Head of caudate nucleus (tissue), 42 donors: ENCODE measurements at places on chromosomes 6 and 20.
A peak's percentile ranks its signal among the peaks of the same experiment; 100 is the strongest.

GRCh38 chr20:44888226-44889103 is 3.0 kb downstream of the YWHAB start:
- DNase-seq = no peak

GRCh38 chr6:52718550-52718949 is 44.7 kb downstream of the GSTA2 start:
- no peak for DNase-seq

- DNase-seq = peak; percentile 78
These were observed 663 bp downstream of the FYN start for GRCh38 chr6:111872401-111873177.

DNA sequence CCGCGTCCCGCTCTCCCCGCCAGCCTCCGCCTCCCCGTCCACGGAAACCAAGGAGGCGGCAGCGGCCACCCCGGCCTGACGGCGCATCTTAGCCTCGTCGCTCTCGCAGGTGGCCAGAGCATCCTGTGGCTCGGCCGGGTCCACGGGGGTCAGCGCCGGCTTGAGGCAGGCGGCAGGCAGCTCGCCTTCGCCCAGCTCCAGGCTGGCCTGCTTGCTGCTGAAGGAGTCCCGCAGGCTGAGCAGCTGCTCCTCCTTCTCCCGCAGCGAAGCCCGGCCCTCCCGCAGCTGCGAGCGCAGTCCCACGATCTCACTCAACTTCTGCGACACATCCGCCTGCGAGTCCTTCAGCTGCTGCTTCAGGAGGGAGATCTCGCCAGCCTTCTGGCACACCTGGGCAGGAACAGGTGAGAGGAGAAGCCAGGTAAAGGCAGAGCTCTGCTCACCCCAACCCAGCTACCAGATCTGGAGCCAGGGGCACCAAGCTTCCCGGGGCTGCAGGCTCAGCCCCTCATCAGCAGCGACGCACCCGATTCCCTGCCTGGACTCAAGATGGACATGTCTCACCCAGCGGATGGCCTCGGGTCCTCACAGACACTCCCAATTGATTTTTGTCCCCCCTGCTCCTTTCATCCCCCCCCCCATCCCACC is 5.2 kb upstream of the FASTKD5 start:
- peak; percentile 42 for DNase-seq

GRCh38 chr6:37850728-37851285 is 31.3 kb downstream of the ZFAND3 start:
- DNase-seq = no peak

DNA sequence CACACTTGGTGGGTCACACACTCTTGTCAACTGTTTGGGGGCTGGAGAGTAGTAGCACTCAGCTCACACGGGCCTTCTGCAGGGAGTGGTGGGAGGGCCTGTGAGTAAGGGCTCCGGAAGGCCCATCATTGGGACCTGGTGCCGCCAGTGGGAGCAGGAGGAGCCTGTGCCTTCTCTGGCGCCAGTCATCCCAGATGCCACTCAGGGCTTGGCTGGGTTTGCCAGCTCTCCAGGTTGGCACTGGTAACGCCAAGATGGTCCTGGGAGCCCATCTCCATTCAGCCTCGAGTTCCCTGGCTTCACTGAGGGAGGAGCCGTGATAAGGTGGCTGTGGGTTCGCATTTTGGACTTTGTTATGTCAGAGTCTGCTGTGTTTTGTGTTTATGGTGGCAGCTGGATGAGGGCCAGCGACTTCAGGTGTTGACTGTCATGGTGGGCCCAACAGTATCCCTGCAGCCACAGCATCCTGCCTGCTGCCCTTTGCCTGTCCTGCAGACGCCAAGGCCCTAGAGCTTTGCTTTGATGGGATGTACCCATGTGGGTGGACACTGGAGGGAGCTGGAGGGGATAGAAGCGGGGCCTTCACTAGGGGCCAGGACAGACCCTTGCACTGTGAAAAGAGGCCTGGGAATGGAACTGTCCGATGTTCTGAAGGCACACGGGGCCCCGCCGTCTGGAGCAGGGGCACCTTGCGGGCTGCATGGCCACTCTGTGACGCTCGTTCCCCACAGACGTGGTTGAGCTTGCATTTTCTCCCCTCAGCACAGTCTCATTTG is 13.3 kb upstream of the DNAJC5 start:
- no peak for DNase-seq

DNA sequence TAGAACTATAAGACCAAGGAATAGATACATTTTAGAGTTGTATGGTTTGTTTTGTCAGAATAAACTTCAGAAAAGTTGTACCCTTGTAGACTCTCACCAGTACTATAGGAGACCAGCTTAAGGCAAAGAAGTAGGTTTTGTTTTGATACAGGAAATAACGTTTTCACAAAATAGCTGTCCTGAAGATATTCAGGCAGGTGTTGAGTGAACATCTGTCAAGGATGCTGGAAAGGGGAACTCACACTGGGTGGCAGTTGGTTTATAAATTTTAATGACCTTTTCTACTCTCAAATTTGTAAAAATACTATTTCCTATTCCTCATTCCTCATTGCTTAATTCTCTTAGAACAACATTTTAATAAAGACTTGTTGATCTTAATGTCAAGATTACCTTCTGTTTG is 174.0 kb upstream of the MAN1A1 start:
- no peak for DNase-seq

- no peak for DNase-seq
These were observed 62.5 kb downstream of the GJA1 start for GRCh38 chr6:121497970-121498375.

DNA sequence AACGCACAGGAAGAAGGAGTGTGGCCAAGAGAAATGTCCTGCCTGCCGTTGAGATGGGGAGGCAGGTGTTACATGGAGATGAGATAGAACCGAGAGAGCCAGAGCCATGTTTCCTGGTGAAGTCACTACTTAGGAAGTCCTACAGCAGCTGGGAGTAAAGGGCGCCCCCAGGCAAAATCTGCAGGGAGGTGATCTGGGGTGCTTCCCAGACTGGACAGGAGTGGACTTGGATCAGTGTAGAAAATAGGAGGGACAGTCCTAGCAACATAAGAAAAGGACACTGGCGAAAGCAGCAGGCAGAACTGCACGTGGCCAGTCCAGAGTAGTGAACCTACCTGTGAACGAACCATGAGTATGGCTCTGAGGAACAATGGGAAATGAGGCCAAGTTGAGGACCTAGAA is 85.3 kb downstream of the CD164 start:
- no peak for DNase-seq

GRCh38 chr6:105501826-105502344 is 99.0 kb upstream of the PREP start:
- DNase-seq = no peak

DNA sequence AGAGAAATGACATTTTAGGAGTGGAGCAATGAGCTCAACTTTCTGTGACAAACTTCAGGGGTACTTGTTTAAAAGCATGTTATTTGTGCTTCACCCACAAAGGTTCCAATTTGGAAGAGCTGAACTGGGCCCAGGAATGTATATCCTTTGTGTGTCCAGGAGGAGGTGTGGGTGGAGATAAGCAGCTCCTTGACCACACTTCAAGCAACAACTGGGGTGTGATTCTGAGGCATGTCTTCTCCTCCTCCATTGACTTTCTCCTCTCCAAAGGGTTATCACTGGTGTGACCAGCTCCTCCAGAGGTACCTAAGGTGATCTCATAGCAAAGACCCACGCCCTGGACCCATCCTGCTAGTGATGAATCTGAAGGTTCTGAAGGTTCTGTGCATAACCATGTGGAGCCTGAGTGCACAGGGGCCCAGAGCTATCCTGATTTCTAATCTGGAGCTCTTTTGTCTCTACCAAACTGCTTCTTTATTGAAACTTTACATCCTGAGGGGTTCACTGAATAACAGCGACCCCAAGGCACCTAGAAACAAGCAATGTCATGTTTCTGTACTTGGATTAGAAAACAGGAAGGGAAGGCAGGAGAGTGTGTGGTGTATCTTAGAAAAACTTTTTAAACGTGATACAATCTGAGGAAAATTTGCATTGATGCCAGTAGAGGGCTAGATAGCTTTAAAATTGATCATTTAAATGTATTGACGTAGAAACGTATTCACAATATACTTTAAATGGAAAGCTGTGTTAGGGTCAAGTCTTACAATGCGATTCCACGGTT is 60.9 kb upstream of the CD93 start:
- DNase-seq = no peak

DNA sequence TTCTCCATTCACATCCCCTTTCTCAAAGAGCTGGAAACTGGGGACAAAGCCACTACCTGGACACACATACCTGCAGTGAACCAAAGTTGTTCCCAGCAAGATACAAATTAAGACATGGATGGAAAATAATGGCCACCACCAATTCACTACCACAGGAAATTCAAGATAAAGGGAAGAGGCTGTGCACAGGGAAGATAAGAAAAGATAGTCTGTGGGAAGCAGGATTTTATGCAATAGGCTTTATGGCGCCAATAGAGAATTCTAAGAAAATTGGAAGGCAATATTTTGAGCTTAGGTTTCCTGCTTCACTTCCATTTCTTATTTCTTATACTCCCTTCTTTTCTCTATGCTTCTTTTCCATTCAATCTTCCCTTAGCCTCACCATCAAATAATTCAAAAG is 9.9 kb downstream of the GPX6 start:
- DNase-seq = no peak

- DNase-seq = no peak
These were observed 19.0 kb downstream of the DLL1 start for GRCh38 chr6:170271771-170272314.

DNA sequence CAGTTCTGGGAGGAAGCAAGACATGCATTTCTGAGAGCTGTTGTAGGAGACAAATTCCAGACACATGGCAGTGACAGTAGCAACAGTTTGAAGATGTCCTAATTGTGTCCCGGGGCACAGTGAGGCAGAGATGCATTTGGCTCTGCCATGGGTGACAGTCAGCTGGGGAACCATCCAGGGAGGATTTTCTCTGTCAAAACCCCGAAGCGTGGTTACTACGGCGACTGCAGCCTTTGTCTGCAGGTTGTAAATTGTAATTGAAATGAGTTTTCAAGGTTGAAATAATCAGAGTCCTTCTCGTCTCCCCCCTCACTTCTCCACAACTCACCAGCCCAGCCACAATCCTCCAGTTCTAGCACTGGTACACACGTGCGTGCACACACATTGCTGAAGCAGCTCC is 100.1 kb downstream of the GRM4 start:
- no peak for DNase-seq

GRCh38 chr6:81476881-81477280 is 275.6 kb downstream of the TENT5A start:
- no peak for DNase-seq

- DNase-seq = no peak
These were observed 14.8 kb upstream of the VNN1 start for GRCh38 chr6:132728616-132729015.

DNA sequence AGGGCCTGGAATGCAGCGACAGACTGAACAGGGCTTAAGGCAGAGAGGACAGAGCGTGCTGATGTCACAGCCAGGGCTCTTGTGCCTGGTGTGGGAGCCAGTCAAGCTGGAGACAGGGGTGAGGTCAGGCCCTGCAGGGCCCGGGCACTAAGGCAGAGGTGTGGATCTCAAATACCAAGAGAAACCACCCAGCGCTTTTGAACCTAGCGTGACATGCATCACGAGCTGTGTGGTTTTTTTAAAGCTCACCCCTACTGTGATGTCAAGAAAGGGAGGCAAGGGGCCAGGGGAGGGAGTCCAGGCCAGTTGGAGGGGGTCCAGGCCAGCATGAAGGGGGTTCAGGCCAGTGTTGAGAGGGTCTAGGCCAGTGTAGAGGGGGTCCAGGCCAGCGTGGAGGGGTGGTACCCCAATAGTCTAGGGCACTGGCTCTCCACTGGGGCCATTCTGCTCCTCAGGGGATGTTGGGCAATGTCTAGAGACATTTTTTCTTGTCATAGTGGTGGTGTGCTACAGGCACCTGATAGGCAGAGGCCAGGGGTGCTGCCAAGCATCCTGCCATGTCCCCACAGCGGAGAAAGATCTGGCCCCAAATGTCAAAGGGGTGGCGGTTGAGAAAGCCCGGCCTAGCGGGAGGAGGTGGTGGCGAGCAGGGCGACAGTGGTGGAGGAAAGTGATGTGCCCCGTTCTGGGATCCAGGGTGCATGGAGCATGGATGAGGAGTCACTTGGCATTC is 42.6 kb downstream of the RBM38 start:
- DNase-seq = no peak

DNA sequence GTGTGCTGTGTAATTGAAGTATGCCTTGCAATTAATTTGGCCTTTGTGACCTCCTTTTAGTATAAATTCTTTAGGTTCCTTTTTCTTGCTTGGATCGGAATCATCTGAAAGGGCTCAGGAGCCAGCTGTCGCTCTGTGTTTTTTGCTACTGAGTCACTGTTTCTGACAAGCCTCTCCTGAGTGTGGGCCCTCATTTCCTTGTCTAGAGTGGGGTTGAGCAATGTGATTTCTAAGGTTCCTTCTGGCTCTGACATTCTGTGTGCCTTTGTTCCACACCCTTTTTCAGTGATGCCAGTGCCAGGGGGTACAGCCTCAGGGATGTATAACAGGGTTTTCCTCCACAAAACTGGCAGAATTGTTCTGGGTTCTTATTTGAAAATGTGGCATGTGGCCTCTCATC is 26.5 kb downstream of the DAAM2 start:
- DNase-seq = no peak

DNA sequence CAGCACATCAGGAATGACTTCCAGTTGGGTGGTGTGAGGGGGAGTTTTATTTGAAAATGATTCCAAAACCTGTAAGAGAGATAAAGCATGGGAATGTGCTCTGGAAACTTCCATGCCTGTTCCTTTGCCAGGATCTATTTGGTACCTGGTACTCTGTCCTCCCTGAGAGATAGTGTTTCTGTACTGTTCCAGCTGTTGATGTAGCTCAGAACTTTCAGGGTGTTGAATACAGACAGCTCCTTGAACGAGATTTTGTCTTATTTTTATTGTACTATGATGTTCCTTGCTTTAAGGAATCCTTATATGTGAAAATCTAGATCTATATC is 148.7 kb upstream of the RIPOR2 start:
- DNase-seq = no peak

DNA sequence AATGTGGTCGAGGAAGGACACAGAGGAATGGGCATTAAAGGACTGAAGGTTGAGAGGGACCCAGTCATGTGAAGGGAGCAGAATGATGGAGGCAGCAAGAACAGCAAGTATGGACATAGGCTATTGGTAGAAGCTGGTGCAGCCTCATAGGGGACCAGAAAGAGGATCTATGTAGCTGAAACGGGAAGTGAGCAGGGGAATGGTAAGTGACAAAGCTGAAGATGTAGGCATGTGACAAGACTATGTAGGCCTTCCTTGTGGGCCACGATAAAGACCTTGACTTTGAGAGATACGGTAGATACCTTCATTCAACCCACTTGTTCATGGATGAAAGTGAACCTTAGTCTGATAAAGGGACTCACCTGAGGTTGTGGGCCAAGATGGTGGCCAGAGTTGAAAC is 3.5 kb downstream of the CTNNBL1 start:
- no peak for DNase-seq
